ENCODE measurements at places on chromosomes 5 and 9. TPM values are rescaled to one million over a fixed set of nuclear protein-coding genes. Genes with fewer than 3 reads are reported as not detected.

HDHD3 gene
- total RNA-seq, result 12.1 TPM

TRIM7 gene
- 2.9 TPM for total RNA-seq

LCN12 gene
- 1.4 TPM for total RNA-seq

FCN1 gene
- not detected for total RNA-seq

MELK gene
- total RNA-seq, result 51.4 TPM

RAB14 gene
- total RNA-seq, result 56.2 TPM

SCAI gene
- total RNA-seq, result 16.9 TPM

ADGRD2 gene
- not detected for total RNA-seq

SPINK5 gene
- total RNA-seq, result not detected

DNA sequence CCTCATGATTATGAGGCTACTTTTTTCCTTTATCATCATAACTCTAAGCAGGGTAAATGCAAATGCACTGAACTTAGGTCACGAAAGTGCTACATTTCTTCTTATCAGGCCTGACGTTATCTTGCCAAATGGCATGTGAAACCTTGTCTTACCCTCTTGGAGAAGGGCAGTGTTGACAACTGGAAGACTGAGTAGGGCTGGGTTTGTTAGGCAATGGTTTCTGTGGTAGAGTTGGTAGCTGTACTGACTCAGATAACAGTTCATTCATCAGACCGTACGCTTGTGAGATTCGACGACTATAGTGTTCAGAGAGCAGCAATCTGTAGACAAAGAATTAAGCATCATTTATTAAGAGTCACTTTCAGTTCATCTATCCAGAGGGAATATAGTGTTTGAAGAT lies 127.7 kb downstream of the CPLANE1 start:
- H3K27me3 ChIP-seq, result no peaks in the 10 kb centered on the region
- DNase-seq, result no peak
- no peak overlapping the region for H3K27ac ChIP-seq

DNA sequence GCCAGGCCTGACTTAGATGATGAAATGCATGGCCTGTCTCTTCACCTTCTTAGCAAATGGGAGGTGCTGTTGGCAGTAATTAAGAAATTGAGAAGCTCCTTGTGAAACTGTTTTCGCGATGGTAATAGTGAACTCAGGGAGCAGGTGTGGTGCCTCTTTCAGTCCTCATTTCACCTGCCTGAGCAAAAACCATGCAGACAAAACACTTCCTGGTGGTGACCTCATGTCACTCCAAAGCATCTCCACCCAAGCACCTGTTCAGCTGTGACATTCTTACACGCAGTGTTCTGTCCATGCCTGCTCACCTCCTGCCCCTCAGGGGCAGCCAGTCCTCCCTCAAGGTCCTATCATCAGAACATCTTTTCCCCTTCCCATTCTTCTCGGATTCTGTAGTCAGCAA lies 146.5 kb downstream of the CD180 start:
- H3K27me3 ChIP-seq, result no peaks in the 10 kb centered on the region
- no peaks in the 10 kb centered on the region for H3K36me3 ChIP-seq
- DNase-seq, result no peak
- no peak overlapping the region for H3K27ac ChIP-seq
- peaks cover 16% of the 10 kb centered on the region for H3K4me1 ChIP-seq
- H3K4me3 ChIP-seq, result no peak overlapping the region

DNA sequence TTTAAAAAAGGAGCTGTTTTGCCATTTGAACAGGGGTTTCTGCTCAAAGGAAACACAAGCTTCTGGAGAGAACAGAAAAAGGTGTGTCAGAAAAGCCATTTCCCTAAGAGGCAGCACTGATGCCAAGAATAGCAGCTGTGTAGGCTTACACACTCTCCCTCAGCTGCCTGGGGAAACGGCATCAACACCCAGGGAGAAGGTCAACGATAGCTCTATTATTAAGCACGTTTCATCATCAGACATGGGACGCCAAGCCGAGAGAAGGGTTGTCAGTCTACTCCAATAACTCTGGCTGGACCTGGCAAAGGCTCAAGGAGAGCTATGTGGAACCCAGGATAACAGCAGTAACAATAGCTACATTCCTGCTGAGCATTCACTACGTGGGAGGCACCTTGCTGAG lies 314.2 kb downstream of the CDK5RAP2 start:
- H3K4me1 ChIP-seq, result no peaks in the 10 kb centered on the region
- H3K27me3 ChIP-seq, result peaks cover 7% of the 10 kb centered on the region
- no peak overlapping the region for H3K4me3 ChIP-seq
- DNase-seq, result no peak
- H3K36me3 ChIP-seq, result no peaks in the 10 kb centered on the region
- H3K27ac ChIP-seq, result no peak overlapping the region

DNA sequence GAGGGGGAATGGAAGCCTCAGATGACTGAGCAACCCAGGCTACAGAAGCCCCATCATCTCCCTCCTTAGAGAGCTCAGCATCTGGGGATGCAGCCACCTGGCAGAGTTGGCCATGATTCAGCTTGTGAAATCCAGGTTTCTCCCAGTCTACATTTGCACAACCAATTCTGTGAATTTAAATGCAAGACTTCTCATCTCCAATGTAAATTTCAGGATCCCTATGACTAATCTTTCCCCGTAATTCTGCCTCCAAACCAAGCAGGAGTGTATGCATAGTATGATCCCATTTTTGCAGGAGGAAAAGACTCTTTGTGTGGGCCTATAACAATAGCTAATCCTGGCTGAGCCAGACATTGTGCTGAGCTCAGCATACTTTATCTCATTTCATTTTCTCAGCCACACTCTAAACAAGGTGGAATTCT lies 59.6 kb upstream of the IL17B start:
- peaks cover 6% of the 10 kb centered on the region for H3K27me3 ChIP-seq
- no peak overlapping the region for H3K4me3 ChIP-seq
- no peak overlapping the region for H3K27ac ChIP-seq
- DNase-seq, result no peak
- H3K4me1 ChIP-seq, result peaks cover 21% of the 10 kb centered on the region
- H3K36me3 ChIP-seq, result no peaks in the 10 kb centered on the region

DNA sequence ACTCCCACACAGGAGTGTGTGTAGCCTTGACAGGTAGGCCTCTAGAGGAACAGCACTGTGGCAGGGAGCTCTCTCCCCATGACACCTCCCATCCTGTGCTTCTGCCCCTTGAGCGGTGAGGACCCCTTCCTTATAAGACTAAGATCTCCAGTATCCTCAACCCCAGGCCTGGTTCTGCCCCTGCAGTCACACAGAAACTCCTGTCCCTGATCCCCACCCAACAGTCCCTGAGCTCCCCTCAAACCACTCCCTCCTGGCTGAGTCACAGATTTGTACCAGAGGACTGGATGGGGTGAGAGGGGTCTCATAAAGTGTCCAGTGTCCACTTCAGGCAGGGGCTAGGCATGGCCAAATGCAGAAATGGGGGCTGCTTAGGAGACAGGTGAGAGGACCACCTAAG lies 47.8 kb upstream of the CDKN2AIPNL start:
- H3K4me1 ChIP-seq, result no peaks in the 10 kb centered on the region
- H3K27me3 ChIP-seq, result no peaks in the 10 kb centered on the region
- H3K27ac ChIP-seq, result no peak overlapping the region
- no peak overlapping the region for H3K4me3 ChIP-seq
- no peaks in the 10 kb centered on the region for H3K36me3 ChIP-seq
- no peak for DNase-seq

- no peaks in the 10 kb centered on the region for H3K36me3 ChIP-seq
- no peak overlapping the region for H3K27ac ChIP-seq
Observed at GRCh38 chr9:30851600-30851999, 1532.8 kb upstream of the ACO1 start.

GRCh38 chr9:12658531-12659209 lies 34.5 kb upstream of the TYRP1 start:
- H3K4me1 ChIP-seq, result no peaks in the 10 kb centered on the region

DNA sequence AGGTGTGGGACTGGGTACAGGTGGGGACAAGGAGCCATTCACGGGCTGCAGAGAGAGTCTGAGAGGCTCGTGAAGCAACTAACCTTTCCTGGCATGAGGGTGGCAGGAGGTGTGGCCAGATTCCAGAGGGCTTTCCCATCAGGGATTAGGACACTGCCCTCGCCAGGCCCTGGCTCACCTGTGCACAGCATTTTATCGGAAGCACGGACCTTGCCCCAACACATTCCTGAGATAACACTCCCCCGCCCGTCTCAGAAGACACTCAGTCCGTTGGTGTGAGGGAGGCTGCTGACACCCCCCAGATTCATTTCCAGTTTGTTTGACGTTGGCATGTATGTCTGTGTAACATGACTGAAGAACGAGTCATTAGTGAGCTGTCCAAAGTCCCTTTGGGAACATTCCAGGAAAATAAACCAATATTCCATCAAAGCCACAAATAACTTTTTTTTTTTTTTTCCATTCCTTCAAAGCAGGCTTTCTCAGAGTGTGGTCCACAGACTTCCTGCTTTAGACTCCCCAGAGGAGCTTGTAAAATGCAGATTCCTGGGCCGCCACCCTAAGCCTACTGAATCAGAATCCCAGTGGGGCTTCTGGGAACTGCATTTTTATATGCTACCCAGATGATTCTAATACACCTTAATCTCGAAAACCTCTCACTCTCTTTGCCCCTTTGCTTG lies 23.4 kb downstream of the WWC1 start:
- H3K4me3 ChIP-seq, result no peak overlapping the region
- no peaks in the 10 kb centered on the region for H3K36me3 ChIP-seq
- H3K27ac ChIP-seq, result no peak overlapping the region
- DNase-seq, result no peak

- no peaks in the 10 kb centered on the region for H3K27me3 ChIP-seq
- DNase-seq, result no peak
- H3K36me3 ChIP-seq, result peaks cover 3% of the 10 kb centered on the region
- H3K4me3 ChIP-seq, result no peak overlapping the region
- no peaks in the 10 kb centered on the region for H3K4me1 ChIP-seq
Observed at GRCh38 chr5:65749956-65750355, 28.0 kb downstream of the NLN start.

DNA sequence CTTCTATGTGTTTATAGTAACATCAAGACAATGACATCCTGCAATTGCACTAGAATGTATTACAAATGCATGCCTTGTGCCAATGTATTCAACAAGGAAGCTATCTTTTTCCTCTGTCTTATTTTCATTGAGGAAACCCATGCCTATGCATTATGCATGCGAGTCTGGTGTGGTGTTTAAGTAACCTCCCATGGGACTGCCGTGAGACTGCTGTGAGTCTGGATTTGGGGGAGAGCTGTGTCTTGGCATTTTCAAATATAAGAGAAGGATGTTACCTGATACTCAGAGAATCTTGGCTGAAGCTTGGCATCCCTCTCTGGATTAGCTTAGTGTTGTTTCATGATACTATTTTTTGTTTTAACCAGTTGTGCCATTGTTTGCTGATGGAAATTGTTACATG lies 98.3 kb downstream of the F2RL2 start:
- H3K4me1 ChIP-seq, result peaks cover 75% of the 10 kb centered on the region
- H3K36me3 ChIP-seq, result no peaks in the 10 kb centered on the region
- no peak for DNase-seq

- DNase-seq, result no peak
- H3K4me3 ChIP-seq, result no peak overlapping the region
- peaks cover 2% of the 10 kb centered on the region for H3K36me3 ChIP-seq
Observed at GRCh38 chr9:93124793-93125192, 9.3 kb downstream of the NINJ1 start.

DNA sequence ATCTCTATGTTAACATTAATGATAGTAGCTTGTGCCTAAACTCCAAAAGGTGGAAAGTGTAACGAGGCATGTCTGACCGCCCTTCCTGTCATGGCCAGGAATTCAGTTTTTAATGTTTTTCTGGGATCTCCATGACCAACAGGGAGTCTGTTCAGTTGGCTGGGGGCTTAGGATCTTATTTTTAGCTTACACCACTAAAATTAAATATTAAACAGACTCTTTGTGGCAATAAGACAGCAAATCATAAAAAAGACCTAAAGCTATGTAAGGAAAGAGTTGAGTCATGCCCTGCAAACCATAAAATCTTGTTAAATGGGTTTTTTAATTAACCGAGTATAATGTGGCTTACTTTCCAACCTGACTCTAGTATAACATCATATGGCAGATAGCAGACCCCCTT lies 247.8 kb downstream of the DIRAS2 start:
- no peaks in the 10 kb centered on the region for H3K4me1 ChIP-seq
- no peak overlapping the region for H3K27ac ChIP-seq
- no peak for DNase-seq
- H3K4me3 ChIP-seq, result no peak overlapping the region
- no peaks in the 10 kb centered on the region for H3K36me3 ChIP-seq

GRCh38 chr5:61303346-61303745 lies 28.7 kb upstream of the ZSWIM6 start:
- H3K27ac ChIP-seq, result no peak overlapping the region
- peaks cover 55% of the 10 kb centered on the region for H3K4me1 ChIP-seq
- DNase-seq, result no peak
- no peaks in the 10 kb centered on the region for H3K36me3 ChIP-seq
- H3K4me3 ChIP-seq, result peak overlapping the region; percentile 17
- peaks cover 12% of the 10 kb centered on the region for H3K27me3 ChIP-seq

DNA sequence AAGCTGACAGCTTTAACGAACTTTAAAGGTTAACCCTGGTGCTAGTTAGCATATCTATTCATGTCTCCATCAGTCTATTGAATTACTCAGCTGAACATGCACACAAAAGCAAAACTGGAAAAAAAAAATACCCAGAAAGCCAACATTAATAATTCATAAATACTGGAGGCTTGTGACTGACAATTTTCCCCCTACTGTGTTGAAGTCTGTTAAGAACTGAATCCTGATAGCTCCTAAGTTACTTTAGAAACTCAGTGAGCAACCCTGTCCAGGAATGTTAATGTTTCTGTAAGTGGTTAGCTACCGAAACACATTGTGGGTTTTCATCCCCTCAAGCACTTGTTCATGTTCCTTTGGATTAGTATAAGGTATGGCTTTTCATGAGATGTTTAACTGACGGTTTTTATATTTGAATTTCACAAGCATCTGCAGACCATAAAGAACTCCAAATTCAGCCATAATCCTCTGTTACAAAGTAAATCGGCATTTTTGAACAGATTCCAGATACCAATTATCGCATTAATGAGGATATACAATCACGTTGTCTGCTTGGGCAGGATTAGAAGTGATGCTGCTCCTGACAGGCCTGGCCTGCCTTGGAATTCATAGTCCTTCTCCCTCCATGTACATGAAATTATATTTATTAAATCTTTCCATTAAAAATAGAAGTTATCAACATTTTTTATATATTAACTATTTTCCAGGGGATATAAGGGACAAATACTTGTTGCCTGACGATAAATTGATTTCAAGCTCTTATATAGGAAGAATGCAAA lies 331.2 kb downstream of the TLE4 start:
- no peak overlapping the region for H3K4me3 ChIP-seq
- no peak overlapping the region for H3K27ac ChIP-seq
- H3K4me1 ChIP-seq, result no peaks in the 10 kb centered on the region
- H3K27me3 ChIP-seq, result no peaks in the 10 kb centered on the region
- H3K36me3 ChIP-seq, result no peaks in the 10 kb centered on the region

DNA sequence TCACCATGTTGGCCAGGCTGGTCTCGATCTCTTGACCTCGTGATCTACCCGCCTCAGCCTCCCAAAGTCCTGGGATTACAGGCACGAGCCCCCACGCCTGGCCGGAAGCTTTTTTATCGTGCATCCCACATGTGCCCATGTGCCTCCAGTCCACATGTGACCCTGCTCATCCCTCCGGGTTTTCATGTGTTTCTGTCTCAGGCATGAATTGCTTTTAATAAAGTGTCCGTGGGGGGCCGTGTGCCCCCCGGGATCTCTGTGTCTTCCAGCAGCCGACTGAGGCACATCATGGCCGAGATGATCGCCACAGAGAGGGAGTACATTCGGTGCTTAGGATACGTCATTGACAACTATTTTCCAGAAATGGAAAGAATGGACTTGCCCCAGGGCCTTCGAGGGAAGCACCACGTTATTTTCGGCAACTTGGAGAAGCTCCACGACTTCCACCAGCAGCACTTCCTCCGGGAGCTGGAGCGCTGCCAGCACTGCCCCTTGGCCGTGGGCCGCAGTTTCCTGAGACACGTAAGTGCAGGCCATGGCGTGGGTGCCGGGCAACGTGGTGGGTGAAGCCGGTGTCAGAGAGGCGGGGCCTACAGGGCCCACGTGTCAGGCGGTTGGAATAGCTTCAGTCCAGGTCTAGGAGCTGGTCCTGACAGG lies 22.1 kb upstream of the LRRC14B start:
- no peak overlapping the region for H3K27ac ChIP-seq
- H3K4me3 ChIP-seq, result no peak overlapping the region
- no peak for DNase-seq
